Ovary (tissue), 10 donors: ENCODE measurements at places on chromosomes 7 and 10. TPM values are rescaled to one million over a fixed set of nuclear protein-coding genes. Genes with fewer than 3 reads are reported as not detected.

LIPN gene
- not detected for polyA plus RNA-seq

ARMC3 gene
- polyA plus RNA-seq: not detected

GPR146 gene
- 7.9 TPM for polyA plus RNA-seq

WAPL gene
- polyA plus RNA-seq: 19.0 TPM

DNAJB6 gene
- polyA plus RNA-seq: 106 TPM

ZNF92 gene
- 6.1 TPM for polyA plus RNA-seq

CNNM1 gene
- 3.2 TPM for polyA plus RNA-seq

- no peaks in the 10 kb centered on the region for H3K36me3 ChIP-seq
- DNase-seq: no peak
- no peaks in the 10 kb centered on the region for H3K27me3 ChIP-seq
- no peak overlapping the region for H3K4me3 ChIP-seq
- peaks cover 43% of the 10 kb centered on the region for H3K4me1 ChIP-seq
Measured at GRCh38 chr10:79128241-79128922, 59.6 kb downstream of the ZMIZ1 start.

GRCh38 chr7:47945261-47946015 is 2.8 kb downstream of the PKD1L1 start:
- H3K27ac ChIP-seq: no peak overlapping the region
- H3K36me3 ChIP-seq: no peaks in the 10 kb centered on the region
- peak; percentile 87 for DNase-seq
- H3K27me3 ChIP-seq: no peaks in the 10 kb centered on the region
- H3K4me1 ChIP-seq: no peaks in the 10 kb centered on the region
- H3K4me3 ChIP-seq: no peak overlapping the region

- no peaks in the 10 kb centered on the region for H3K27me3 ChIP-seq
- H3K36me3 ChIP-seq: no peaks in the 10 kb centered on the region
- no peak overlapping the region for H3K4me3 ChIP-seq
- no peak overlapping the region for H3K27ac ChIP-seq
- H3K4me1 ChIP-seq: no peaks in the 10 kb centered on the region
Measured at GRCh38 chr7:93575555-93576399, 1.3 kb upstream of the CALCR start.

DNA sequence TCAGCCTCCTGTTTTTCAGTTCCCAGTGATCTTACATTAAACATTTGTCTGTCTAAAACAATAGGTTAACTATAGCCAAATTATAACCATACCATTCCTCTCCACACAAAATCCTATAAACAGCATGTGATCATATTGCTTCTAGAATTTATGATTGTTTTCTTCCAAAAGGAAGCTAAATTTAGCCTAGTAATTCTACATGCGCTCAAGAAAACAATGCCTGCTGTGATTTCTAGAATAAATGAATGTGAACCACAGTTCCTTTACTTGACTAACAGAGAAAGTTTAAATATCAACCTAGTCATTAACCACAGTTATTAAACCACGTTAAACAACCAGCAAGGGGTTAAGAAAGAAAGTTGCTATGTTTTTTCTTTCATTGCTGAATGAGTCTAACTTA is 26.4 kb downstream of the MET start:
- no peaks in the 10 kb centered on the region for H3K4me1 ChIP-seq
- no peak overlapping the region for H3K27ac ChIP-seq
- no peak for DNase-seq
- no peaks in the 10 kb centered on the region for H3K36me3 ChIP-seq
- H3K4me3 ChIP-seq: no peak overlapping the region

DNA sequence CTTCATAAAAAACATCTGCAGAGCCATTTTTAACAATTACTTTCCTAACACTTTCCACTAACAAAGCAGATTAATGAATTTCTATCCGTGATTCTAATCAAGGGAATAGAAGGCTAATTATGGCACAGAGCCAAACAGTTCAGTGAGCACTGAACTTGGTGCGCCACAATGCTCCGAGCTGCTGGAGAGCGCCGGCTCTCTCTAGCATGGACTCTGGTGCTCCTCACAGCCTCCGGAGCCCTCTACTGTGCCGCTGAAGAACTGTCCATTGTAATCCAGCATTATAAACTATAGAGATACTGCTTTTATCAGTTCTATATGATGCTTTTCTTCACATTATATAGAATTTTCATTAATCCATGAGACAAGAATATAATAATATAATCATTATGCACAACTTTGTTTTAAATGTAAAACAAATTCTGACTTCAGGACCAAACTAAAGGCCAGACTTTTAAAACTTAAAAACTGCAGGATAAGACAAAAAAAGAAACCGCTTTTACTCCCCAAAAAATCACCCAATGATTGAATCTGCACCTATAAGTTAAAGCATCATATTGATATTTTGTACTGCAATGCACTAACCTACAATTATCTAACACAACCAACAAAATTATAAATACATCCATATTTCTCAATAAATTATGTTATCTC is 123.6 kb downstream of the RNF32 start:
- H3K27ac ChIP-seq: no peak overlapping the region
- peak; percentile 31 for DNase-seq
- H3K27me3 ChIP-seq: peaks cover 3% of the 10 kb centered on the region

DNA sequence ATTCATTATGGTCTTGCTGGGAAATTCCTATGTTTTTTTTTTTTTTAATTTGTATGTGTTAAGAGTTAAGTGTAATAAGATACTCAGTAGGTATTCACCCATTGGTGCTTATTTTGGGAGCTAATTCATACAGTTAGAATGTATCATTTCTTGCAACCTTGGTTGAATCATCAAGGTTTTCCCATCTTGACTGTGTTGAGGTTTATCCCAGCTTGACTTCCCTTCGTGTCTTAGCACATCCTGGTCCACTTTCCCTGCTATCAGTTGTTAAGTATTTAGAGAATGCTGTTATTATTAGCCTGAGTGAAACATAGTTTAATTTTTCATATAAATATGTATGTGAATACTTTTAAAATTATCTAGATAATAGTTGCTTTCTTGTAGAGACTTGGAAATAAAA is 20.8 kb downstream of the RALA start:
- no peak for DNase-seq
- H3K36me3 ChIP-seq: no peaks in the 10 kb centered on the region
- no peak overlapping the region for H3K4me3 ChIP-seq
- no peak overlapping the region for H3K27ac ChIP-seq
- H3K27me3 ChIP-seq: no peaks in the 10 kb centered on the region
- H3K4me1 ChIP-seq: peaks cover 8% of the 10 kb centered on the region

GRCh38 chr10:91048380-91048779 is 127.5 kb upstream of the ANKRD1 start:
- no peak for DNase-seq
- no peak overlapping the region for H3K4me3 ChIP-seq
- H3K36me3 ChIP-seq: no peaks in the 10 kb centered on the region
- H3K27me3 ChIP-seq: no peaks in the 10 kb centered on the region

DNA sequence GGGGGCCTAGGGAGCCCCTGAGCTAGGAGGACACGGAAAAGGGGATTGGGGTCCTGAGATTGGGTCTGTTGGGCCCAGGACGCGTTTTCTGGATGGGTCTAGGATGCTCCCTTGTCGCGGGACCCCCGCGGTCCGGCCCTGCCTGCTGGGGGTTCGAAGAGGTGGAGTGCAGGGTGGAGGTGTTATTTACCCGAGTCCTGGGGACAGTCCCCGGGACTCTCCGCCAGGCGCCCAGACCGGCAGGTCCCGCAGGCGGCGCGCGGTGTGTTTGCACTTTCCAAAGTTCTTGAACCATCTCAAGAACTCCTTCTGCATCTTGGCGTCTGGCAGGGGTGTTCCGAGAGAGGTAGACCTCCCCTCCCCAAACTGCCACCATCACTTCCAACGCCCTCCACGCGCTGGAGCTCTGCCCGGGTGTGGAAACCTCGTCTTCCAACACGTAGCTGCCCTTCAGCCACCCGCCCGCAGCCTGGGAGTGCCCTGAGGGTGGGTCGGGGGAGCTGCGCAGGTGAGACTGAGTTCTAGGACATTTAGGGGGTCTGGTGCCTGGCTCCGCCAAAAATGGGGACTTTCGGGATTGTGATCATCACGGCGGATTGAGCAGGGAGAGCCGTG is 569 bp downstream of the CAV1 start:
- H3K4me3 ChIP-seq: peak overlapping the region; percentile 80
- no peaks in the 10 kb centered on the region for H3K27me3 ChIP-seq
- peaks cover 9% of the 10 kb centered on the region for H3K4me1 ChIP-seq
- H3K27ac ChIP-seq: peak overlapping the region; percentile 73
- DNase-seq: peak; percentile 61

GRCh38 chr10:110455446-110455845 is 42.3 kb upstream of the DUSP5 start:
- no peak overlapping the region for H3K27ac ChIP-seq
- no peaks in the 10 kb centered on the region for H3K27me3 ChIP-seq
- no peak overlapping the region for H3K4me3 ChIP-seq

DNA sequence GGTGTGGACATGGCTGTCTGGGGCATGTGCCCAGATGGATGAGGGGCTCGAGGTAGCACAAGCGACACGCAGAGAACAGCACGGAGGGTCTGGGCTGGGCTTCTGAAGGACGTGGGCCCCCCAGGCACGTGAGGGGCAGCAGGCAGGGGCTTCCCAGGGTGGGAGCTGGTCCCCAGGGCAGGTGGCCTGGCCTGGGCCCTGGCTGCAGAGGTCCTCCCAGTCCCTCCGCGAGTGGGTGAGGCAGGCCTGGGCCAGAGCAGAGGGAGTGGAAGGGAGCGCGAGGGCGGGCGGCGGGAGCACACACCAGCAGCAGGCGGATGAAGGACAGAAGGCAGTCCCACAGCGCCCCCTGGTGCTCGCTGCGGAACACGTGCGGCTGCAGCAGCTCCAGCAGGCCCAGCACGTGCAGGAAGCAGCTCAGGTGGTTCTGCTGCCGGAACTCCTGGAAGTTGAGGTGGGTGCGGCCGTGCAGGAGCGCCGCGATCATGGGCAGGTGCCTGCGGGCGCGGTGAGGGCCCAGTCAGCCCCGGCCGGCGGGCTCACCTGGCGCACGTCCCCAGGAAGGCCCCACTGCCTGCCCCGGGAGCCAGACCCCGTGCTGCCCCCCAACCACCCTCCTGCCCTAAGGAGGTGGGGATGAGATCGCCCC is 14.7 kb upstream of the MICALL2 start:
- no peak overlapping the region for H3K27ac ChIP-seq
- no peak overlapping the region for H3K4me3 ChIP-seq
- H3K27me3 ChIP-seq: no peaks in the 10 kb centered on the region
- DNase-seq: peak; percentile 92
- H3K36me3 ChIP-seq: no peaks in the 10 kb centered on the region

DNA sequence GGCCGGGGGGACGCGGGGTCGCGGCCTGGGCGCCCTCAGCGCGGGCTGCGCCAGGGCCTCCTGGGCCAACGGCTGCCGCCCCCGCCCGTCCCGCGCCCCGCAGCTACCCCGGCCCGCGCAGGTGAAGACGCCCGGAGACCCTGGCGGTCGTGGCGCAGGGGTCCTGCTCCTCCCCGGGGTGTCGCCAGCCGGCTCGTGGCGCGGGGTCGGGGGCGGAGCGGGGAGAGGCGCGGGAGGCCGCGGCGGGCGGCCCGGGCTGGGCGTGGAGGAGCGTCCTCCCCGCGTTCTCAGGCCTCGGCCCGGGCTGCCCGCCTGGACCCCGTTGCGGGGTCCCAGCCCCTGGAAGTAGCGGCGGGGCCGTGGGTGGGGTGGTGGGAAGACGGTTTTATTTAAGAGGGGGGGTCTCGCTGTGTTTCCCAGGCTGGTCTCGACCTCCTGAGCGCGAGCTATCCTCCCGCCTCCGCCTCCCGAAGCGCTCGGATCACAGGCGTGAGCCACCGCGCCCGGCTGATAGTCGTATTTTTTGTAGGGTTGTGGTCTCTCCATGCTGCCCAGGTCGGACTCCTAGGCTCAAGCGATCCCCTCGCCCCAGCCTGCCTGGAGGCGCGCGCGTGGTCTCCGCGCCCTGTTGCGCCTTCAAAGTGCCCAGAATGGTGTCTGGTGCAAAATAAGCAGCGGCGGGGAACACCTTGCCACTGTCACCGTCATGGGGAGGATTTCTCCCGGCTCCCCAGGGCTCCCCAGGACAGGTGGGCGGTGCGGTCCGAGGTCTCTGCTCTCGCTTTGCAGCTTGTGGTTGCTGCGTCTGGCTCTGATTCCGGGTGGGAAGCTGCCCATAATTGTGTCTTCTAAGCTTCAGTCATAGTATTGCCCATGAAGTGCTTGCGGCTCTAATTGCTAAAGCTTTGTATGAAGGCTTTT is 15.3 kb upstream of the SUN1 start:
- H3K27ac ChIP-seq: peak overlapping the region; percentile 79
- peak overlapping the region; percentile 55 for H3K4me3 ChIP-seq
- DNase-seq: no peak
- no peaks in the 10 kb centered on the region for H3K36me3 ChIP-seq

DNA sequence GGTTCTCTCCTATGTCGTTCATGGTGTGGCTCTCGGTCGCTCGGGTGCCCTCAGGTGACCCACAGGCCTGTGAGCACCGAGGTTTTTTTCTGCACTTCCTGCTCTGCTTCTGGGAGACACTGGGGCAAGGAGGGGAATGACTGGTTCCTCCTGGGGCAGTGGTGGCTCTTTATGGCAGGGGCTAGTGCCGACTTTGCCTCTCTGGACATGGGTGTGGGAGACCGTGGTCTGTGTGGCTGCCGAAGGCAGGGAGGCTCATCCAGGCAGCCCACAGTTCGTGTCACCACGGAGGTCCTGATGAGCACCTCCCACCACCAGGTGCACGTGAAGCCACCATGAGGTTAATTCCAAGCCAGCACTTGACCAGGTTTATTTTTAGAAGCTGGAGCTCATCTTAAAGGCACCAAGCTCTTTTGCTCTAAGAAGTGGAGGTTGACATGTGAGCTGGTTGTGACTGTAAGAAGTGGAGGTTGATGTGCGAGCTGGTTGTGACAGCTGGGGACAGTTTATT is 24.7 kb upstream of the DPYSL4 start:
- no peak overlapping the region for H3K27ac ChIP-seq
- no peak overlapping the region for H3K4me3 ChIP-seq
- no peaks in the 10 kb centered on the region for H3K27me3 ChIP-seq
- DNase-seq: peak; percentile 6
- no peaks in the 10 kb centered on the region for H3K36me3 ChIP-seq

GRCh38 chr10:33461295-33461640 is 126.8 kb upstream of the NRP1 start:
- DNase-seq: no peak
- no peak overlapping the region for H3K27ac ChIP-seq
- no peaks in the 10 kb centered on the region for H3K27me3 ChIP-seq
- H3K4me3 ChIP-seq: no peak overlapping the region

GRCh38 chr7:15862781-15863165 is 176.3 kb upstream of the MEOX2 start:
- H3K27me3 ChIP-seq: no peaks in the 10 kb centered on the region
- no peak for DNase-seq

GRCh38 chr7:84207025-84207424 is 12.4 kb upstream of the SEMA3A start:
- no peaks in the 10 kb centered on the region for H3K4me1 ChIP-seq
- no peaks in the 10 kb centered on the region for H3K27me3 ChIP-seq
- no peak overlapping the region for H3K4me3 ChIP-seq
- no peak overlapping the region for H3K27ac ChIP-seq
- H3K36me3 ChIP-seq: no peaks in the 10 kb centered on the region
- no peak for DNase-seq

DNA sequence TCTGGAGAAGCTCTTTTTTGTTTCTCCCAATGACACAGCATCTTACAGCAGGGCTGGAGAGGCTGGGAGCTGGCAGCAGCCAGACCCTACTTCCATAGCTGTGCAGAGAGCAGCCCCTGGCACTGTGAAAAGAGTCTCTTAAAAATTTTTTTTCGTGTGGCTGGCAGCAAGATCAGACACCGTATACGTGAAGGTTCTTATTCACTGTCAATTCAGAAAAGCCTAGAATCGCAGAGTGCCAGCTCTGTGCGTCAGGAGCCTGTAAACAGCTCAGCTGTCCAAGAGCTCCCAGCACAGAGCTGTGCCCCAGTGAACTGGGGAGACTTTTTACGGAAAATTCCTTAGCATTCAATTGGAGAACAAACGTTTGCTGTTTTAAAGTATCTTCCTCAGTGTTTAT is 6.5 kb downstream of the BAG3 start:
- no peak for DNase-seq
- no peak overlapping the region for H3K4me3 ChIP-seq
- peak overlapping the region; percentile 51 for H3K27ac ChIP-seq
- H3K36me3 ChIP-seq: no peaks in the 10 kb centered on the region
- H3K27me3 ChIP-seq: no peaks in the 10 kb centered on the region
